Suppressor macrophage treated with lipopolysaccharide for 4 hours (primary cell): ENCODE measurements at places on chromosomes 5 and 9.

DNA sequence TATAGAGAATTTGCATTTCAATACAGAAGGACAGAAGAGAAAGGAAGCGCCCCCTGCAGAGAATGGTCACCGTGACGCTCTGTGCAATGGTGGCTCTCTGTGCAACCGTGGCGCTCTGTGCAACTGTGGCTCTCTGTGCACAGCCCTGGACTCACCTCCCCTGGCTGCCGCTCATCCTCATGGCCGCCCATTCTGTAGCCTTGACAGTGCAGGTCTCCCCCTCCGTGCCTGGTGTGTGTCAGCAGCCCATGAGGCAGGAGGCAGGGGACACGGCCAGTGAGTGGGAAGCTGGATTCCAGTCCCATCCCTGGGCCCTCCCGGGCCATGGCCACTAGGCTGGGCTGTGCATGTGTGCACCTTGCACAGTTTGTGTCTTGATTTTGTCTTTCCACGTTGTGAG, 12.0 kb downstream of the EXOC3 start:
- no peak for DNase-seq

GRCh38 chr5:32542216-32543059, 42.9 kb upstream of the SUB1 start:
- DNase-seq: peak; percentile 77

DNA sequence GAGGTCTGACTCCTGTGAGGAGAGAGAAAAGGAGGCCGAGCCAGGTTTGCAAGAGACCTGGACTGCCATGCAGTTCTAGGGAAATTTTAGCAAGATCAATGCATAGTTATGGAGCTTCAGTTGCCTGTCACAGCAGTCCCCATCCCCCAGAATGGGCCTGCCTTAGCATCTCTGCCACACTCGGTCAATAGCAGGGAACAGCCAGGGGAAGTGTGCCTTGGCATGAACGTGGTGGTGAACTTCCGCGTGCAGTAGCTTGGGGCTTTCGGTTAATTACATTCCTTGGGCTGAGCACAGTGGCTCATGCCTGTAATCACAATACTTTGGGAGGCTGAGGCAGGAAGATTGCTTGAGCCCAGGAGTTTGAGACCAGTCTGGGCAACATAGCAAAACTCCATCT, 157.8 kb downstream of the TLE1 start:
- no peak for DNase-seq

DNA sequence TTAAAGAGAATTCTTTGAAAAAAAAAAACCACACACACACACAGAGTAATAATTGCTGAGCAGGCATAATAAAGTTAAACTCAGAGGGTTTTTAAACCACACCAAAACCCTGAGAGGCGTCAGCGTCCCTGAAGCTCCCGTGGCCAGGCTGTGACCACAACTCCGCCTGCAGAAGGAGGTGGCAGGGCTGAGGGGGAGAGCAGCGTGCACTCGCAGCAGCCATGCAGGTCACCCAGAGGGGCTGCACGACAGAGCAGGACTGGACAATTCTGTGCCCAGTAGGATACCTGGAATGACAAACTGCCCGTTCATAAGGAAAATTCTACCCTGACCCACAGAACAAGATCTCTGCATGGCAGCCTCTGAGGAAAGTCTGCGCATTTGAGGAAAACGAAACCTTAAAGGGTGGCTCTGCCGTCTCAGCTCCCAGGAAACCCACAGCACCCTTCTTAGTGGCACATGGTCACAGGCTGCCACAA, 44.0 kb downstream of the ROR2 start:
- peak; percentile 53 for DNase-seq

- DNase-seq: no peak
Observed at GRCh38 chr5:116695681-116696080, 121.1 kb upstream of the SEMA6A start.

DNA sequence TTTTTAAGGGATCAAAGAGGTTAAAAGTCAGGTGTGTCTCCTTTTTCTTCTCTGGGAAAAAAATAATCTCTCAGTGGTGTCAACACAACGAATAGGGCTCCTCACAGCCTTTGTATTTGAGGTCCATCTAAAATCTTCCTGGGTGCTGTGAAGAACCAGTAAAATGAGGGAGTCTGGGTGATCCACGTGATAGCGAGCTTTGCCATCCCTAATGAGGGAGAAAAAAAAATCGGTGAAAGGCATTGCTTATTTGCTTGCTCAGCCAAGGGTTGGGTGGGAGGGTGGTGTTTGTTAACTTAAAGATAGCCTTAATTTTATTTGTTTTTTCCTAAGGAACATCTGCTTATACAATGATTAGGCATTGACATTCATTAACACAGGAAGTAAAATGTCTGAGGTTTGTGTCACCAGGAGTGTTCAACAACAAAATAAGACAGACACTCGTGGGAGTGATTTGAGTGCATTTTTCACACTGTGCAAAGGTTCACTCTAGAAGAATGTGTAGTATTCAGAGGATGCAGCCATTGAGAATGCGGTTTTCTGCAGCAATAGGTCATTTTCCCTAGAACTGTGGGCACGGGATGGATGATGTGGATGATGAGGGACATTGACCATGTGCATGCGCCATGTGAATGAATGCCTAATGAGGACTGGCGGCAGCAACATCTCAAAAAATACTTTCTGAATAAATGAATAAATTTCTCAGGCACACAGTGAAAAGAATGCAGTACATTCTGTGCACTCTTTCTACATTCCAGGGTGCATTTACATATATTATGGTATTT, 369.5 kb downstream of the NTRK2 start:
- no peak for DNase-seq
